ENCODE measurements at places on chromosomes 5 and 9.

DNA sequence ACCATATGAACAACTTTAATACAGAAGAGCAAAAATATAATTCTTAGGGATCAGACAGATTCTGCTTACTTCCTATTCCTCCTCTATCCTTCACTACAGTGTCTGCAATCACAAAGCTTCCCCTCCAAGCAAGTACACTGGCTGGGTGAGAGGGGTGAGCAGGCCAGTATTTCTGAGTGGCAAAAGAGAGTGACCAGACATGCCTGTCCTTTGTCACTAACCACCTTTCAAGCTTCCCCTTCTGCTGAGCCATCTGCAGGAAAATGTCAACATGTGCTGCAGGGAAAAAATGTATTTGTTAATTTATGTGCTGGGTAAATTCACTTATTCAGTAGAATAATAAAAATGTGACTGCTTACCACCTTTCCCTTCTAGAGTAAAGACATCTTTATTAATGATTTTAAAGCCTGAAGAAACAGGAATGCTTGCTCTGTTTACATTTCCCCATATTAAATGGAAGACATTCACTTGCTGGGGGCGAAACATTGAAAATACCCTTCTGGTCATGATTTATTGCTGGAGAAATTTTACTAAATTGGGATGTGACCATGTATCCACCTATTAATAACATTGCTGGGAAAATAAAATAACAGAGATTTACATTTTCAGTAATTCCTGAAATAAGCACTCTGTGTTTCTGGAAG is 84.9 kb downstream of the SPOCK1 start:
- no peak for DNase-seq

- no peak for DNase-seq
Measured at GRCh38 chr5:2570586-2570985, 180.9 kb downstream of the IRX2 start.

DNA sequence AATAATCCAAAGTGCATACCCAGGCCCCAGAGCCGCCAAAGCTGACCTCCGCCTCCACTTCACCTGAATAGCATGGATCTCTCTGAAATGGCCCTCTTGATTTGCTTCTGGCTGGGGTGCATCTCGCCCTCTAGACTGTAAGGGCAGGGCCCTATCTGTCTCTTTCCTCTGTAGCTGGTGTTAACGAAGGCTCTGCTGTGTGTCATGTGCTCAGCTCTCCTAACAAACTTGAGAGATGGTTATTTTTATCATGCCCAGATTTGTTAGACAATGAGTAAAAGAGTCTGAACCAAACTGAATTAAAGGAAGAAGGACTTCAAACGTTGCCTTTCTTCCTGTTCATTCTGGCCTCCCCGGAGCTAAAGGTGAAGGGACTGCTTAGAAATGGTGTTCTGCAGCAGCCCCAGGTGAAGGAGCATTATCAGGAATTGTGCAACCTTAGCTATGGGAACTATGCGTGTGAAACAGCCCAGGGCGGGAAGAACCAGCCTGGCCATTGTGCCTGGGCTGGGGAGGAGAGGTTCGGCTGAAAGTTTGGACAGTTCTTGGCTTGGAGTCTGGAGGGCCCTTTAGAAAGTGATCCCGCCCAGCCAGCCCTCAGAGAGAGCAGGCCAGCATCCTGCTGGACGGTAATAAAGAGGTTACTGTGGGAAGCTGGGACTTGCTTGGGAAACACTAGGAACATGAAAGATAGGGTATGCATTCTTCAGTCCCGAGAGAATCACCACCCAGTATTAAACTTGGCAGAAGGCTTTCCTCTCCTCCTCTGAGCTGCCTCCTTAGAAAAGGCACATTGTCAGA is 73.5 kb downstream of the WWC1 start:
- DNase-seq, result no peak

GRCh38 chr5:167525004-167525403 is 766.4 kb upstream of the WWC1 start:
- DNase-seq, result no peak

- no peak for DNase-seq
Measured at GRCh38 chr9:79687131-79687447, 115.3 kb downstream of the TLE4 start.

- DNase-seq, result no peak
Measured at GRCh38 chr5:176369934-176370711, 4.8 kb downstream of the ARL10 start.

DNA sequence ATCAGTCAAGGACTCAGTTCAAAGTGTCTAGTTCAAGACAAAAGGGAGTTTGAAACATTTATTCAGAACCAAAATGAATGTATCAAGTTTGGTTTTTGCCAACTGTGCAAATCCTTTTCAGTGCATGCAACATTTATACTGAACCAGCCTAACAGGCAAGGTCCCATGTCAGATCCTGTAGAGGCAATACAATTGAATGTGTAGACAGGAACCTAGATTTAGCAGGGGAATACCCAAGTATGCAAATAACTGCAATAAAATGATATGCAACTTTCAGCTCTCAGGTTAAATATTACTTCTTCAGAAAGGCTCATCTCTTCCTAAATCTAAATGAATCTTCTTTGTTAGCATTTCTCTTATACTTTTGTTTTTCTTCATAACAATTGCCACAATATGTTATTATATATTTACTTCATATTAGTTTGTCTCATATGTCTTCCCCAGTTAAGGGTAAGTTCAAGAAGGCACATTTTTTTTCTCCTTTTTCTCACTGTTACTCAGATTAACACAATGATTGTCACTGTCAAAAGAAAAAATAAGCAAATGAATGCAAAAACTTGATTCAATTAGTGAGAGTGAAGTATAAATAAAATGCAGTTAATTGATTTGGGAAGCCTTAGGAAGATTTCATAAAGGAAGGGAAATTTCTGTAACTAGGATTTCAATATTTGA is 163.9 kb upstream of the RASA1 start:
- no peak for DNase-seq

DNA sequence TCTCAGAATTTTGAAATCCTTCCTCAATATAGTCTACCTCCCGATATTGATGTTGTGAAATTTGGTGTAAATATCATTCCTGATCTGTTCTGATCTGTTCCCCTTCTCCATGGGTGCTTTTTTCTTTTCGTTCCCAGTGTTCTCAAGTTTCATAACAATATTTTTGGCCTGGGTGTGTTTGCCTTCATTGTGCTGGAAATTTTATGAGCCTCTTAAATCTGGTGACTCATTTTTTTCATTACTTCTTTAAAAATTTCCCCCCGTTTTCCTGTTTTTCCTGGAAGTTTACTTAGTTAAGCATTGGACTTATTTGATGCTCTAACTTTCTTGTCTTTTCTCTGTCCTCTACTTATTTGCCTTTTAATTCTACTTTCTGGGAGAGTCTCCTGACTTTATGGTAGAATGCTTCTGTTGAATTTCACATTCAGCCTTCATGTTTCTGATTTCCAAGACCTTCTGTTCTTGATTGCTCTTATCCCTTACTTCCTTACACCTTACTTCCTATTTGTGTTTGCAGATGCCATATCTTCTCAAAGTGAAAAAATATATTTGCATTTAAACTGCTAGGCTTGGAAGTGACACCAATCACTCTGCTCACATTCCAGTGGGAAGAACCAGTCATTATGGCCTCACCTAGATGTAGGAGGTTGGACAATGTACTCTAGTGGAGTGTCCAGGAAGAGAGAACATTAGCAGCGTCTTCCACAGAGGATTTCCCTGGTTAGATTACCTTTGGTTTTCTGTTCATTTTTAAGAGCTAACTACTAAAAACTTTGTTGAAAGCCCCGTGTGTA is 441.9 kb downstream of the ARHGEF28 start:
- DNase-seq, result no peak

DNA sequence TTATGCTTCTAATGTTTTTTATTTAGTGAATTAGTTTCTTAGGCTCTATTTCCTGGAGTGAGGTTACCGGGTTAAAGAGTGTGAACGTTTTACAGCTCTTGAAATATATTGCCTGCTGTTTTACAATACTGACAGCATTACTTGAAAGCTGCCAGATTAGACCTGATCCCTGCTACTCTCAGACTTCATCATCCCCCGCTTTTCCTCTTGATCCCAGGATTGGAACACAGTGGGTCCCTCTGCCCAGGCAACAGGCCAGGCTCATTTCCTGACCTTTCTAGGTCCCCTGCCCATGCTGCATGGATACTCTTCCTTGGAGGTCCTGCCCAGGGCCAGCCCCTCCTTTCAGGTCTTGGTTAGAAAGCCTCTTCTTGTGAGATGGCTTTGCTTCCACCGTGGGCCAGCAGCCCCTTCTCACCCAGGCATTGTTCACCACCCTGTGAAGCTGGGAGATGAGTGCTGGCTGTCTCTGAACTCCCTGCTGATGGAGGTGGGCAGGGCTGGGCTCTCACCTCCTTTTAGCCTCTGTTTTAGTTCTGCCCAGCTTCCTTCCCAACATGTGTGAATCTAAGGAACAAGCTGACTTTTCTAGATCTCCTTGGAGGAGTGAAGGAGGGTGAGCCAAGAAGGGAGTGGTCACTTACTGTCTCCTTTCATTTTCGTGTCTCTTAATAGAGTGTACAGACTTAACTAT is 15.5 kb upstream of the FAM120AOS start:
- DNase-seq, result no peak

DNA sequence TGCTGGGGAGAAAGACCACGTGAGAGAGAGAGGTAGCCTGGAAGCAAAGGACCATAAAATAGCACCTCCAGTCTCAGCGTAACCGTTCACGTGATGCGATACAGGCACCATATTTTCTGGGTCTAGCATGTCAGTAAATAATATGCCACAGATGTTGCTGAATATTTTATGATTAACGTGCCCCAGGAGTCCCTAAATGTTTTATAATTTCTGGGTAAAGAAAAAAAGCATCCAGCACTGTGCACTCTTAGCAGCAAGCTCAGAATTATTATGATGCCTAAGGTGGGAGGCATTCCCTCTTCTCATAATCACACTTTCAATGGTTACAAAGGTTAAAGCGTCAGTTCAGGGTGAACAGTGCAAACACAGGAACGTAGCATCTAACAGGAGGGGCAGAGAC is 121.8 kb downstream of the CAVIN4 start:
- DNase-seq, result no peak

- no peak for DNase-seq
Measured at GRCh38 chr5:94564812-94565211, 53.6 kb downstream of the KIAA0825 start.

DNA sequence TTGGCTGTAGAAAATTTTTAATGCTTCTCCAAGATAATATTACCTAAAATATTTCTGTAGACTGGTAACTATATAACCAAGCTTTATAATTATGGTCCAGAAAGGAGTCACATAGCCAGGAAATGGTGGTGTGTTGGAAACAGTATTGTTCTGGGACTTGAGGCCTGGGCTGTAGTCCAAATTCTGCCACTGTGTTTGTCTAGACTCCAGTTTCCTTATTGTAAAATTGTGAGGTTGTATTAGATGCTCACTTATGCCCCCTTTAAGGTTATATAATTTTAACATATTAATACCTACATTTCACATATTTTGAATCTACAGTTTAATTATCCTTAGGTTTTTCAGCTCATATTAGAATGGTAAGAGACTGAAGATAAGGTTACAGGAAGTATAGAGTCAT is 42.4 kb downstream of the STX17 start:
- DNase-seq, result no peak

- no peak for DNase-seq
Measured at GRCh38 chr5:82849885-82850284, 227.3 kb downstream of the TMEM167A start.

DNA sequence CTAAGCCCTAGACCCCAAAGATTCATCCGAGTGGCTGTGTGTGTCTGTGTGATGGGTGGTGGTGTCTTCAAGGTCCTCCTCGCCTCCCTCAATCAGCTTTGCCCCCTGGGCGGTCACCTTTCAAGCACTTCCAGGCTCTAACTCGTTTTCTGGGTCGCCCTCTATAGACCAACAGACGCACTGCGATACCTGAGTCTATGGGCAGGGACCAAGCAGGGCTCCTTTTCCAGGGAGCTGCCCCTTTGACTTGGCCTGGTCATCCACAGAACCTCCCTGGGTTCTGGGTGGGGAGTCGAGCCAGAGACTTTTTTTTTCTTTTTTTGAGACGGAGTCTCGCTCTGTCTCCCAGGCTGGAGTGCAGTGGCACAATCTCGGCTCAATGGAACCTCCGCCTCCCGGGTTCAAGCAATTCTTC is 1.1 kb downstream of the SLC27A4 start:
- DNase-seq, result peak; percentile 42

- DNase-seq, result no peak
Measured at GRCh38 chr9:130476151-130476730, 31.5 kb downstream of the ASS1 start.

GRCh38 chr9:87436716-87437115 is 61.0 kb upstream of the DAPK1 start:
- DNase-seq, result no peak

- DNase-seq, result no peak
Measured at GRCh38 chr9:136363949-136364748, 605 bp upstream of the DNLZ start.

GRCh38 chr5:132017738-132018625 is 6.5 kb upstream of the ACSL6 start:
- no peak for DNase-seq

DNA sequence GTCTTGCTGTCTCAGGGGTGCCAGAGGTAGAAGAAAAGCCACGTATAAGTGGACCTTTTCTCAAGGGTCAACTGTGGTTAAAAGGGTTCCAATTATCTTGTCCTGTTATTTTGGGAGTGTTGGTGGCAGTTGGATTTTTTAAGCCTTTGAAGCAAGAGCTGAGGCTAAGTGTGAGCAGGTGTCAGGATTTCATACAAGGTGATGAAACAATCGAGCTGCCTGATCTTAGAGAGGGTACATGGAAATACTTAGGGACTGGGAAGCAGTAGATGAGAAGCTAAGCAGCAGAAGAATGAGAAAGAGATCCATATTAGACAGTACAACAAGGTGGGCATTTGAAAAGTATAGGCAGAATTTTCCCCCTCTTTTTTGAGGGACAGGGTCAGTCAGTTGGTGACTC is 23.6 kb downstream of the FOCAD start:
- DNase-seq, result no peak

- no peak for DNase-seq
Measured at GRCh38 chr5:74251141-74252035, 389.1 kb downstream of the ENC1 start.

DNA sequence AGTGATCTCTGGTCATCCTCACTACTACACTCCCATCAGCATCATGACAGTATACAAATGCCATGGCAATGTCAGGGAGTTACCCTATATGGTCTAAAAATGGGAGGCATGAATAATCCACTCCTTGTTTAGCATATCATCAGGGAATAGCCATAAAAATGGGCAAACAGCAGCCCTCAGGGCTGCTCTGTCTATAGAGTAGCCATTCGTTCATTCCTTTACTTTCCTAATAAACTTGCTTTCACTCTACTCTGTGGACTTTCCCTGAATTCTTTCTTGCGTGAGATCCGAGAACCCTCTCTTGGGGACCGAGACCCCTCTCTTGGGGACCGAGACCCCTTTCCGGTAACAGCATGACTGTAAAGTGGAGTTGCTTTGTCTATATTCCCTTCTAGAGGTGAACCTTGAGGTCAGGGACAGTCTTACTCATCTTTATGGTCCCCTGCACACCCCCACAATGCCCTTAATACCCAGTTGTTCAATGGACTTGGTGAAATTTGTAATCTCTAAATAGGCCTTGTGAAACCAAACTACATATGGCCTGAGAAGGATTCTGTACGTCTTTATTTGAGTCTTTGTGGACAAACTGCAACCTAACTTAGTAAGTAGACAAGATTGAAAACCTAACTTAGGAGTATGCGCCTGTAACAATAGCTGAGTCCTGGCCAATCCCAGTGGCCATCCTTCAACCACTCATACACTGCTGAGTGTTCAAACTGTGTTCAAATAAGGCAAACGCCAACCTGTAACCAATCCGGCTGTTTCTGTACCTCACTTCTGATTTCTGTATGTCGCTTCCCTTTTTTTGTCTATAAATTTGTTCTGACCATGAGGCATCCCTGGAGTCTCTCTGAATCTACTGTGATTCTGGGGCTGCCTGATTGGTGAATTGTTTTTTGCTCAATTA is 32.3 kb upstream of the UBTD2 start:
- DNase-seq, result no peak

GRCh38 chr9:123724211-123724796 is 205.6 kb downstream of the DENND1A start:
- DNase-seq, result no peak

Data from T-helper 22 cell (primary cell).